ENCODE measurements at places on chromosomes 7 and 10. TPM values are rescaled to one million over a fixed set of nuclear protein-coding genes. Genes with fewer than 3 reads are reported as not detected.

Gene AKR1C4
- not detected for total RNA-seq

Gene TMEM270
- total RNA-seq = not detected

GRCh38 chr7:128032605-128033235 lies 1.5 kb upstream of the LRRC4 start:
- no peak overlapping the region for H3K4me3 ChIP-seq
- H3K27me3 ChIP-seq = no peaks in the 10 kb centered on the region
- DNase-seq = peak; percentile 18
- no peaks in the 10 kb centered on the region for H3K4me1 ChIP-seq
- H3K27ac ChIP-seq = no peak overlapping the region

DNA sequence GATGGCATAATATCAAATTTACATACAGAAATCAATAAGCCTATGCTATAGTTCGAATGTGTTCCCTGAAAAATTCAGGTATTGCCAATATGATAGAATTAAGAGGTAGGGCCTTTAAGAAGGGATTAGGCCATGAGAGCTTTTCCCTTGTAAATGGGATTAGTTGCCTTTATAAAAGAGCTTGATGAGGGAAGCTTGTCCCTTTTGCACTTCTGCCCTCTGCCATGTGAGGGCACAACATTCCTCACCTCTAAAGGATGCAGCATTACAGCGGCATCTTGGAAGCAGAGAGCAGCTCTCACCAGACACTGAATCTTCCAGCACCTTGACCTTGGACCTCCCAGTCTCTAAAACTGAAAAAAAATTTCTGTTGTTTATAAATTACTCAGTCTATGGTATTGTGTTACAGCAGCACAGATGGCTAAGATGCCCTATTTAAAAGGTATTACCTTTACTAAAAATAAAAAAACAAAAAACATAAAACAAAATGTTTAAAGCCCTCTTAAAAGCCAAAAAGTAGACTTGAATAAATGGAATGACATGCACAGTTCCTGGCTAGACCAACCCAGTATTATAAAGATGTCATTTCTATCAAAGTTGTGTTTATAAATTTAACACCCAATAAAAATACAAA lies 909.6 kb downstream of the REEP3 start:
- DNase-seq = no peak
- H3K27me3 ChIP-seq = no peaks in the 10 kb centered on the region
- H3K4me3 ChIP-seq = no peak overlapping the region
- H3K4me1 ChIP-seq = no peaks in the 10 kb centered on the region
- no peaks in the 10 kb centered on the region for H3K36me3 ChIP-seq
- H3K27ac ChIP-seq = no peak overlapping the region

DNA sequence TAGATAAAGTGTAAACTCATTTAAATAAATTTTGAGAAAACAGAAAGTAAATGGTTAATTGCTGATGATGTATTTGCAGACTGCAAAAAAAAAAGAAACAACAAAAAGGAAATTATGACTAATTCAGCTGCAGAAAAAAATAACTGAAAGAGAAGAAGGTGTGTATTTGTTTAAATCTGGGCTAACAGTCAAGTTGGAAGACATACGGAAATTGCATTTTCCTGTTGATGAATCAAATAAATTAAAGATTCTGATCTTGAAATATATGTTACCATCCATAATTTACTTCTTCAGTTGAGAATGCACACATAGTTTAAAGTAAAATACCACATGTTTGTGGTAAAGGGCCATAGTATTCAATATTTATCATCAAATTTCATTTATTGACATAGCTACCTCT lies 19.3 kb upstream of the ING3 start:
- no peaks in the 10 kb centered on the region for H3K27me3 ChIP-seq
- no peaks in the 10 kb centered on the region for H3K4me1 ChIP-seq
- no peak overlapping the region for H3K27ac ChIP-seq

Gene ELFN1
- total RNA-seq = 0.19 TPM

- no peak overlapping the region for H3K4me3 ChIP-seq
- no peaks in the 10 kb centered on the region for H3K36me3 ChIP-seq
- H3K27me3 ChIP-seq = no peaks in the 10 kb centered on the region
- H3K4me1 ChIP-seq = no peaks in the 10 kb centered on the region
Observed at GRCh38 chr7:19984231-19984632, 210.8 kb upstream of the TMEM196 start.

Gene ADARB2
- 13.6 TPM for total RNA-seq

Gene THSD7A
- not detected for total RNA-seq

Gene SKIDA1
- 0.17 TPM for total RNA-seq

DNA sequence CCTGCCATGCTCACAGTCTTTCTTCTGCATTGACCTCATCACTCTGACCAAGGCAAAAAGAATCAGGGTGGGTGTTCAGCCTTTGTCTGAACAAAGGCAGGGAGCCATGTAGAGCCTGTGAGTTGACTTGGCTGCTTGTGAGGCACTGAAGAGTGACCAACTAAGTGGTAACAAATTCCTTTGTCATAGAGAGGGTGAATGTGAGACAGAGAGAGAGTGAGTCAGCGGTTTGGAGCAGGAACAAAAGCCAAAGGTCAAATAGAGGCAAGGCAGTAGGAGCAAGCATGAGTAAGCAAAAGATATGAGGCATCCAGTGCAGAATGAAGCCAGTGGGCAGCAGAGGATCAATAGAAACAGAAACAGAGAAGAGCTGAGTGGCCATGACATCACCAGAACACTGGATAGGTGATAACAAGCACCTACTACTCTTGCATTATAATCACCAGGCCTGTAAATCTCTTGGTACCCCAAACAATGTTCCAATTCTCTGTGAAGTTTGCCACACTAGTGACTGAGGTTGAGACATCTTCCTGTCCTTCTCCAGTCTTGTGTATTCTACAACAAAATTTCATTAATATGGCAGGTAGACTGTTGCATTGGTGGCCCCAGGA lies 116.2 kb upstream of the LAMB4 start:
- no peaks in the 10 kb centered on the region for H3K36me3 ChIP-seq
- no peaks in the 10 kb centered on the region for H3K4me1 ChIP-seq
- H3K27ac ChIP-seq = no peak overlapping the region
- H3K27me3 ChIP-seq = no peaks in the 10 kb centered on the region

Gene RASA4B
- total RNA-seq = 22.2 TPM

GRCh38 chr10:6819301-6819700 lies 239.2 kb upstream of the PRKCQ start:
- no peak overlapping the region for H3K4me3 ChIP-seq
- no peaks in the 10 kb centered on the region for H3K36me3 ChIP-seq
- no peaks in the 10 kb centered on the region for H3K27me3 ChIP-seq

DNA sequence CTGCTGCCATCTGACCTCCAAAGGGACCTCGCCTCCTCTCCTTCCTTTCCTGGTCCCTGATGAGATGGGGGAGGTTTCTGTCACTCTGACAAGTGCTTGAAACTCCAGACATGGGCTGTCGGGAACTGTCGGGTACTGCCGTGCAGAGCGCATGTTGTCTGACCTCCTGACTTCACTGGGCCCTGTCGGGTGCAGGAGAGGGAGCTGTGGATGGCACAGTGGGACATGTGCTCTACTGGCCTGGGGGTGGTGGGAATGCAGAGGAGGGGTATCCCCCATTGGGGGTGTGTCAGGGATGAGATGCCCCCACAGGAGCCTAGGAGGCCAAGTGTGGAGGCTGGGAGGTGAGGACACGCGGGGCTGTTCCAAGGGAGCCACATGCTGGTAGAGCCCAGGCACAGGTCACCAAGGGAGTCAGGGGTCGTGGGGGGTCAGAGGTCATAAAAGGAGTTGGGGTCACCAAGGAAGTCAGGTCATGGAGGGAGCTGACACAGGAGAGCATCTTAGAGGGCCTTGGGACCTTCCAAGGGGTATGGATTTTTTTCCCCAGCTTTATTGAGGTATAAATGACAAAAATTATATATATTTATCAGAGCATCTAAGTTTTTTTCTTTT lies 30.9 kb downstream of the TMEM120A start:
- DNase-seq = no peak
- H3K4me1 ChIP-seq = no peaks in the 10 kb centered on the region
- no peak overlapping the region for H3K27ac ChIP-seq
- H3K4me3 ChIP-seq = no peak overlapping the region

DNA sequence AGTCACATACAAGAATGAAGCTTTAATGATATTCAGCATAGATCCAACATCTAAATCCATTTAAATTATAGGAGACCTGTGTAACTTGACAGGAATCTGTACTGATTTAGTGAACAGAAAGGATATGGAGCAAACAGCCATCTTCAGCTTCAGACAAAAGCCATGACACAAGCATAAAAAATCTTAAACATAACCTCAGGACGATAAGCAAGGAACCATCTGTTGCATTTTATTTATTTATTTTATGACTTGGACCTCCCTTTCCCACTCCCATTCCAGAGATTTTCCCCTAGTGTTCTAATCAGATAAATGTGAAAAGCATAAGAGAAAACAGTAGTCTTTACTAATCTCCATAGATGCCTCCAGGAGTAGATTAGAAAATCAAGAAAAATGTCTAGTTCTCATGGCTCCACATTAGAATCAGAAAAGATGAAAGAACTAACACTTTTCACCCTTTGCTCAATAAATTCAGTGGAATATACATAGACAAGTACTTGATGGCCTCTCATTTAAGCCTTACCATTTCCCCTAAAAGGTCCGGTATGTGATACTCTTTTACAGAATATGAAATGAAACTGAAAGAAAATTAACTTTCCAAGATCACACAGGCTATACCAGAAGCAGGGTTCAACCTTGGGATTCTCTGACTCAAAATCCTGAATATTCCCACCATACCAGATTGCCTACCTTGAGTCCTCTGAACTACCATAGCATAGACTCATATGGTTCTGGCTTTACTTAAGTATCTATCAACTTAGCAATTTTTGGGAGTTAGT lies 15.2 kb downstream of the CACNA2D1 start:
- no peaks in the 10 kb centered on the region for H3K4me1 ChIP-seq
- no peak overlapping the region for H3K27ac ChIP-seq
- no peaks in the 10 kb centered on the region for H3K36me3 ChIP-seq

DNA sequence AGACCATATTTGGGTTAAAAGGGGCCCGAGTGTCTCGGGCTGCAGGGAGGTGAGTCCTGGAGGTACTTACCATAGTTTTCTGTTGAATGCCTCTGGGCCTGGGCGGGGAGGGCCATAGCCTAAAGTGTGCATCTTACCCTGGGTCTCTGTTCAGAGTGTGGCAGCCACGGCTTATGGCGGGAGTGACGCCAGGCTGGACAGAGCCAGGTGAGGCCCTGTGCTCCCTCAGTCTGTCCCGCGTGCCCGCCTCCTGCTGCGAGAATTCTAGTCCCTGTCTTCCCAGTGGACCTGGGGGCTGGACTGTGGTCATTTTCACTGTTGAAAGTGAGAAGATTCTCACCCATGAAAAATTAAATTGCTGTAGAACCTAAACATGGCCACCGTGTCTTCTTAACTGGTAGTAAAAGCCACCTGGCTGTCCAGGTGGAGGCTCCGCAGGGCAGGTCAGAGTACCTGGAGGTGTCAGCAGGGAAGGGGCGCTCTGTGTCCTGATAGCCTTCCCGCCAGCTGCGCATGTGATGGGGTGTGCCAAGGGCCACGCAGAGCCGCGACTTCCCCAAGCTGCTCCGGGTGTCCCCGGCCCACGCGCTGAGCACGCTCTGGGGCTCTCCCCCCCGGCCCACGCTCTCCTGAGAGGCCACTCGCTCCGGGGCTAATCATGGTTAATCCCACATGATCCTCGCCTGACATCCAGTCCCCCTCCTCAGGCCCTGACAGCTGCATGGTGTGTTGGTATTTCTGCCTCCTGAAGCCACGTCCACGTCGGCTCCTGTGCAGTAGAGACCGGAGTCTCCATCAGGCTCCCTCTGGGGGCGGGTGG lies 20.3 kb downstream of the INPP5A start:
- H3K27me3 ChIP-seq = no peaks in the 10 kb centered on the region
- H3K4me1 ChIP-seq = peaks cover 8% of the 10 kb centered on the region
- H3K36me3 ChIP-seq = no peaks in the 10 kb centered on the region
- H3K4me3 ChIP-seq = no peak overlapping the region
- H3K27ac ChIP-seq = no peak overlapping the region
- no peak for DNase-seq

DNA sequence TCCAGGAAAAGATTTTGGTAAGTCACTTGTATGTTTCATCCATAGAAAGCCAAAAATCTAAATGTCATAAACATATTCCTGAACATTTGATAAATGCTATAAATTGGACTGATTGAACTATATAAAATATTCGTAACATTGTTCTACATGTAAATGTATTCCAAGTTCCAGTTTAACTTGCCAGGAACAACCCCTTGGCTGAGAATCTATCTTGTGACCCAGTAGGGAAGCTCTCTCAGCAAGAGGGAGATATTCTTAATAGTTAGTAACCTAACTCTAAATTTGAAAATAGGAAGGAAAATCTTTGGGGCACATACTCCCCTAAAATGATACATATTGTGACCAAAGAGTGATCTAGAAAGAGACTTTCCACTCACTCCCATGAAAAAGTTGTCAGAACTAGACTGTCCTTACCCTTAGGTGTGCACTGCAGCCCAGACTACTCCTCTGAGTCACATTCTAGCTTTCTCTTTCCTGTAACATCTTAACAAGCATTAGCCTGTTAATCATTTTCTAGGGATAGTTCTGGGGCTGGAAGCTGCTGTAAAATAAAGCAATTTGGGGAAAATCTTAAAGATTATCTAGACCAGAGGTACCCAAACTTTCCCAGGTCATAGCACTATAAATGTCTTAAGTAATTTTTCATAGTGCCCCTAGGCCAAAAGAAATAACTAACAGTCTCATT lies 73.7 kb upstream of the SKAP2 start:
- H3K27ac ChIP-seq = no peak overlapping the region
- no peaks in the 10 kb centered on the region for H3K27me3 ChIP-seq
- H3K4me1 ChIP-seq = no peaks in the 10 kb centered on the region
- H3K4me3 ChIP-seq = no peak overlapping the region
- DNase-seq = no peak

DNA sequence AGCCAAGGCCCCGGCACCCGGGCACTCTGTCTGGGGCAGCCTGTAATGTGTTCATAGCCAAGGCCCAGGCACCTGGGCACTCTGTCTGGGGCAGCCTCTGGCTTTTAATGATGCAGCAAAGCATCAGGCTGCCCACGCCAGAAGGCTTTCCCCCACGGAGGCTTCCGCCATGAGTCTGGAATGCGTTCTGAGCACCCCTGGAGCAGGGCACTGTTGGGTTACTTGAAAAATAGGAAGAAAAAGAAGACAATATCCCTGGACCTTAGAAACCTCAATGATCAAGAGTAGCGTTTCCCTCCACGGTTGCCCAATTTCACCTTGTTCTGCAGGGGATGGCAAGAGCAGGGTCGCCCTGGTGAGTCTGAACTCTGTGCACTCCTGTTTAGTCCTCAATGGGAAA lies 565.0 kb downstream of the PTPRN2 start:
- no peak for DNase-seq
- H3K4me1 ChIP-seq = no peaks in the 10 kb centered on the region
- H3K27me3 ChIP-seq = no peaks in the 10 kb centered on the region
- H3K27ac ChIP-seq = no peak overlapping the region
